ENCODE measurements at places on chromosomes 2 and 18.

DNA sequence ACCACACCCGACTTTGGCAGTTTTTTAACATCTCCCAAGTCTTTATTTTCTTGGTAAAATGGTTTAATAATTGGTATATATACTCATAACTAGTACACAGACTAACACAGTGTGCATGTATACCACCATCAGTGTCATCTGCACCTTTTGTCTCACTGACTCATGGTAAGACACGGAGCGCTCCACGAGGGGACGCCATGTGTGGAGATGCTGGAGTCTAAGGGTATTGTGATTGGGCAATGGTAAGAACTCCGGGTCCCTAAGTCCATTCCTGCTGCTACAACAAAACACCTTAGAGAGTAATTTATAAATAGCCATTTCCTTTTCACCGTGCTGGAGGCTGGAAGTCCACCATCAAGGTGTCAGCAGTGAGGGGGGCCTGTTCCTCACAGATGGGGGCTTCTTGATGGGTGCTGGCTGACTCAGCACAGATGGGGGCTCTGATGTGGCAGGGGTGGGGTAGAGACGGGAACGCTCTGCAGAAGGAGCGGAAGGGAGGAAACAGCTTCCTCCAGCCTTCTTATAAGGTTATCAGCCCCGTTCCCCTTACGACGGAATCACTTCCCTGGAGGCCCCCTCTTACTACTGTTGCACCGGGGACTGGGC lies 42.0 kb upstream of the EDAR start:
- no peak for DNase-seq

- DNase-seq, result no peak
Observed at GRCh38 chr18:10120622-10121021, 206.8 kb downstream of the VAPA start.

DNA sequence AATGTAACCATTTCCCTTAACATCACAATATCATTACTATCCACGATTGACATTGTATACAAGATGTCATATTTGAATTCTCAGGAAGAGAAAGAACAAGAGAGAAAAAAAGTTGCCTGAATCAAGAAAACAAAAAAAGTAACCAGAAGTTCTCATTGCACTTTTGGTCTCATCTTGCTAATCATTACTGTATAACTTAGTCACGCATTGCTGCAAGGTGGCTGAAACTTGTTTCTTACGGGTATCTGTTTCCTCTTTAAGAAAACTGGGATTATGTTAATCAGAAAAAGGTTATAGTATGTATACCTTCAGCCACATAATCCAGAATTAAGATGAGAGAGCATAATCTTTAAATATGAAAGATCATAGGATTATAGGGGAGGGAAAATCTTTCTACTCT lies 639.7 kb upstream of the SYT4 start:
- DNase-seq, result no peak

GRCh38 chr2:41941831-41942230 lies 106.0 kb upstream of the PKDCC start:
- DNase-seq, result no peak

- DNase-seq, result no peak
Observed at GRCh38 chr2:60483401-60483800, 70.1 kb downstream of the BCL11A start.

- DNase-seq, result no peak
Observed at GRCh38 chr2:238865015-238865719, 17.3 kb downstream of the TWIST2 start.

DNA sequence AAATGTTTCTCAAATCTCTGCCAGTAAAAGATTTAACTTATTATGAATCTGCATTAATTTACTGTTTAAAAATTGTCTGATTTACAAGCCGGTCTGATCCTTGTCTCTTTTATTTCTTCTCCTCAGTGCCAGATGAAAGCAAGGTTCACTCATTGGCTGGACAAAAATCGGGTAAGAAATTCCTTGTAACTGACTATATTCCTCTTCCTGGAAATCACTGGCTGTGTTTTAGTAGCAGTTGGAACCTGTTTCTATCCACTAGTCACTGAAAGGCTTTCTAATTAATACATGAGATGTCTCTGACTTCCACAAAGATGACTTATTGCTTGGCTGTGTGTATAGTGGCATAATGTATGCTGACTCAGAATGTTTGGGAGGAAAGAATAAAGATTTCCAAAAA lies 436.6 kb upstream of the NRP2 start:
- DNase-seq, result no peak

- DNase-seq, result no peak
Observed at GRCh38 chr2:71821856-71822255, 325.8 kb downstream of the CYP26B1 start.

All from GM13976 (cell line).